Neural crest cell (in vitro differentiated cells): ENCODE measurements at places on chromosomes 1 and 21. TPM values are rescaled to one million over a fixed set of nuclear protein-coding genes. Genes with fewer than 3 reads are reported as not detected.

DNA sequence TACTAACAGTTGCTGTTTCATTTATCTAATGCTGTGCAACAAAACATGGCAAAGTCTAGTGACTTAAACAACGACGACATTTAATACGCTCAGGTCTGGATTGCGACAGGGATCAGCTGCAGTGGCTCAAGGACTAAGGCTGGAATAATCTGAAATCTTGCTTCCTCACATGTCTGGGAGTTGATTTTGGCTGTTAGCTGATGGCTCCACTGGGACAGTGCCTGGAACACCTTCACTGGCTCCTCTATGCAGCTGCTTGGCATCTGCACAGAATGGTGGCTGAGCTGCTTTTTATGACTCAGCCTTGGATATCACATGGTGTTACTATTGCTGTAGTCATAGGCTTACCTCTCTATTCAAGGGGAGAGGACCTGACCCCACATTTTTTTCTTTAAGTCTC, 24.0 kb upstream of the BTG3 start:
- H3K27me3 ChIP-seq = no peaks in the 10 kb centered on the region
- H3K4me3 ChIP-seq = no peak overlapping the region
- no peak for DNase-seq
- no peaks in the 10 kb centered on the region for H3K4me1 ChIP-seq
- no peak overlapping the region for H3K27ac ChIP-seq

GRCh38 chr21:36908260-36908908, 58.1 kb downstream of the HLCS start:
- H3K27ac ChIP-seq = no peak overlapping the region
- H3K4me1 ChIP-seq = no peaks in the 10 kb centered on the region
- no peak for DNase-seq

- DNase-seq = no peak
- H3K27me3 ChIP-seq = peaks cover 8% of the 10 kb centered on the region
- H3K36me3 ChIP-seq = no peaks in the 10 kb centered on the region
- no peak overlapping the region for H3K4me3 ChIP-seq
- H3K27ac ChIP-seq = no peak overlapping the region
Measured at GRCh38 chr1:34213956-34214355, 37.2 kb downstream of the C1orf94 start.

DNA sequence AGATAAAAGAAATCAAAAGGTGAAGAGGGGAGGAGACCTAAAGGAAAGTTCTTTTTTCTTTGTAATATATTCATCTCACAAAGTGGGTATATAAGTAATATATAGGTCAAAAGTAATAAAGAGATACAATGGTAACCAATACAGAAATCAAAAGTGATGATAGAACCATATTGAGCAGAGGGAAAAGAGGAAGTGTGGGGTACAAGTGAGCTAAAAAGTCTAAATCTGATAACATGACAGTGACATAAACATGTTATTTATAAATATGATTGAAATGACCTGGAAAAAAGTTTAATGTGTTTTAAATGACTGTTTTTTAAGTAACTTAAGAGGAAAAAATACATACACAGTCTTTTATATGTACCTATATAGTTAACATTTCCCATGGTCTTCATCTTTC, 70.5 kb downstream of the MRPL39 start:
- H3K27ac ChIP-seq = no peak overlapping the region
- no peaks in the 10 kb centered on the region for H3K27me3 ChIP-seq
- no peaks in the 10 kb centered on the region for H3K4me1 ChIP-seq
- peaks cover 9% of the 10 kb centered on the region for H3K36me3 ChIP-seq
- no peak for DNase-seq

DNA sequence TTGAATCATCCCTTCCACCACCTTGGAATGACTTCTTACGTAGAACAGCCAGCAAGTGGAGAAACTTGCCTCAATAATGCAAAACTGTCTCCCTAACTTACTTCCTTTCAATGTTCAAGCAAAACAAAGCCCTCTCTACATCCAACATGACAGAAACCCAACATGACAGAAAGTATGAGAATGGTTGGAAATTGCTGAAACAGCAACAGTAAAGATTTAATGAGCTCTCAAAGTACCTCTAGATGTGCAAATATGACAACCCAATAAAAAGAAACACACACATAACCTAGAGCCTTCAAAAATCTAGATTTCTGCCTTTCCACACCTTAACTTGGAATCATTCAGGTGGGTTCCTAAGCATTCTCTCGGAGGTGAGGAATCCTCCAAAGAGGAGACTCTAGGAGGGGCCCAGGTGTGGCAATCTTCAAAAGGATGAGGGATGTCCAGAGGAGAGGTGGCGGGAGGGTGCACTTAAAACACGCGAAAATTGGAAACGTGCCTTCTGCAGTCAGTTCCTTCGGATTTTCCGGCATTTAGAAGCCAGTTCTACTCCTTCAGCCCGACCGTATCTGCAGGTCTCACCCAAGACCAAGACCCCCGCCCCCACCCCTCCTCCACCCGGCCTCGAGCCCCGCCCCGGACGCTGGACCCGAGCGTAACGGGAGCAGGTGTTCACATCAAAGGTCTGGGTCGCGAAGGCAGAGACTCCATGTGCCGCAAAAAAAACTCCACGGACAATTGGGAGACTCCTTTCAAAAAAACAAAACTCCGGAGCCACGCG, 996 bp upstream of the MGST3 start:
- H3K36me3 ChIP-seq = no peaks in the 10 kb centered on the region
- no peak overlapping the region for H3K4me3 ChIP-seq
- peaks cover 16% of the 10 kb centered on the region for H3K4me1 ChIP-seq
- no peak overlapping the region for H3K27ac ChIP-seq

DNA sequence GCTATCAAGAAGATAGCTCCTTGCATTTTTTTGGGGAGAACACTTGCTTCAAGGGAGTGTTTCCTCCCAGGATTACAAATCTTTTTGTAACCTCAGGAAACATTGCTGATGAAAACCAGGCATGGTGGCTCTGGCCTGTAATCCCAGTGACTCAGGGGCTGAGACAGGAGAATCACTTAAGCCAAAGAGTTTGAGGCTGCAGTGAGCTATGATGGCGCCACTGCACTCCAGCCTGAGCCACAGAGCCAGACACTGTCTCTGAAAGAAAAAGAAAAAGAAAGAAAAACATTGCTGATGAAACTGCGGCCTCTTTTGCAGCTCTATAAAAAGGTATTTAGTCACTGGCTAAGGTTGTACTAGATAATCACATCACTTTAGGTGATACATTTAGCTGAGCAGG, 7.3 kb downstream of the RNU1-2 start:
- no peaks in the 10 kb centered on the region for H3K27me3 ChIP-seq
- H3K4me3 ChIP-seq = peak overlapping the region; percentile 50
- peaks cover 20% of the 10 kb centered on the region for H3K4me1 ChIP-seq
- H3K27ac ChIP-seq = no peak overlapping the region
- no peak for DNase-seq

- H3K4me1 ChIP-seq = peaks cover 37% of the 10 kb centered on the region
- no peak for DNase-seq
- no peak overlapping the region for H3K4me3 ChIP-seq
- no peaks in the 10 kb centered on the region for H3K36me3 ChIP-seq
- H3K27me3 ChIP-seq = peaks cover 20% of the 10 kb centered on the region
Measured at GRCh38 chr1:1360506-1361169, 2.3 kb upstream of the MXRA8 start.

DNA sequence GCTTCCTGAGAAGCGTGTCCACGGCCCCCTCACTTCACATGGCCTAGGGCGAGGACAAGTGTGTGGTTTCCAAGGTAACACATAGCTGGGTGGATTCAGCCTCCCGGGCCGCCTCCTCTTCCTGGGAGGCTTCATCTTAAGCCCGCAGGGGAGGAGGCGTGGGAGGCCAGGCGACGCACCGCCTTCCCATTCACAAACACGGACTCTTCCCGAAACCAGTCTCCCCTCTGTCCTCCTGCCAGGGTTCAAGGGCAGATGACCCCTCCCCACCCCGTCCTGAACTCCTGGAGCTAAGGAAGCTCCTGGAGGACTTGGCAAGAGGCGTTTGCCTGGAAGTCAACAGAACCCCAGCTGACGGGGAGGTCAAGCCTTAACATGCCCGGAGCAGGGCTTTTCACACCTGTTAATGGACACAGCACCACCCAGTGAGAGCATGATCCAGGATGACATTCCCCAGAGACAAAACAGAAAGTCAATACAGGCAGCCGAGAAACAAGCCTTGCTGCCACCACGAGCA, 56.7 kb downstream of the KCNN3 start:
- H3K4me1 ChIP-seq = peaks cover 41% of the 10 kb centered on the region
- peak; percentile 15 for DNase-seq
- H3K4me3 ChIP-seq = no peak overlapping the region
- H3K36me3 ChIP-seq = no peaks in the 10 kb centered on the region

- H3K4me1 ChIP-seq = no peaks in the 10 kb centered on the region
- no peaks in the 10 kb centered on the region for H3K27me3 ChIP-seq
- H3K4me3 ChIP-seq = no peak overlapping the region
- DNase-seq = no peak
Measured at GRCh38 chr1:20684651-20685050, 23.5 kb upstream of the DDOST start.

DNA sequence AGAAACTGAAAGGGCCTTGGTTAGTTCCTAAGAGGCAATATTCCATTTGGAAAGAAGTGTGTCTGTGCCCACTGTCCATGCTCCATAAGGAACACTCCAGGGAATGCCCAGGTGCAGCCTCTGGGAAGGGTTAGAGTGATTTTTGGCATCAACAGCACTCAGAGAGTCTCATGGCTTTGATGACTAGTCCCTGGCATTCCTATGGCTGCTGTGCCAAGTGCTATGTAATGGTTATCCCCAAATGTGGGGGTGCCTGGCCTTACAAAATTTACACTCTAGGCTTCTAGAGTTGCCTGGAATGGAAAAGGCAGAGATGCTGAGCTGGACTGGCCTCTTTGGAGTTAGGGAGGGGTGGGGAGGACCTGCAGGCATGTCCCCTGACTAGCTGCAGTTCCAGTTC, 75.0 kb upstream of the BCAR3 start:
- no peaks in the 10 kb centered on the region for H3K36me3 ChIP-seq
- no peak overlapping the region for H3K4me3 ChIP-seq
- no peaks in the 10 kb centered on the region for H3K27me3 ChIP-seq
- no peak for DNase-seq
- no peak overlapping the region for H3K27ac ChIP-seq

DNA sequence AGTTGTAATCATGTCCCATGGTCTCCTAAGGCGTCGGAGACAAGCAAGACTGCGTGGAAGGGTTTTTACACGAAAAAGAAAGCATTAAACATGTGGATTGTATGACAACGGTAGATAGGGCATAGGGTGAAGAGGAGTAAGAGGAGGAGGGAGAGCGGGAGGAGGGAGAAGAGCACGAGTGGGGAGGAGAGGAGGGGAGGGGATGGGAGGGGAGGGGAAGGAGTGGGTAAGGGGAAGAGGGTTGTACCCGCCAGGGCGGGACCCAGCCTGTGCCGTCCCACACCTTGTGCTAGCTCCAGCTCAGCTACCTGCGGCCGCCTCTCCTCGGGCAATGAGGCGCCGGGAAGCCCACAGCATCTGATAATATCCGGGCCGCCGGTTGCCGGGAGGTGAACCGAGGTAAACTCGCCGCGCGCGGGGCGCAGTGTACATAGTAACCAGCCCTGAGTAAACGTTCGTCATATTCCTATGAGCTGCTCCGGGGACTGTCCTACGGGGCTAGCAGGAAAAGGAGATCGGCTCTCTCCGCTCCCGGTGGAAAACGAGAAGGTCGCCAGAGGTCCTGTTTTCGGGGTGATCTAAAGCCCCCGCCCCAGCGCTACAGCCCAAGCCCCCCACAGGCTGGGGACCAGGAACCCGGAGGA, 449 bp upstream of the RCAN3 start:
- peaks cover 91% of the 10 kb centered on the region for H3K27me3 ChIP-seq
- DNase-seq = peak; percentile 16
- no peak overlapping the region for H3K27ac ChIP-seq
- no peaks in the 10 kb centered on the region for H3K36me3 ChIP-seq

- H3K36me3 ChIP-seq = peaks cover 2% of the 10 kb centered on the region
- no peak overlapping the region for H3K27ac ChIP-seq
- H3K4me3 ChIP-seq = no peak overlapping the region
- no peak for DNase-seq
Measured at GRCh38 chr1:72481420-72481970, 199.2 kb upstream of the NEGR1 start.

GRCh38 chr1:21773585-21773984, 9.4 kb downstream of the USP48 start:
- no peak overlapping the region for H3K27ac ChIP-seq
- H3K36me3 ChIP-seq = no peaks in the 10 kb centered on the region

- H3K4me1 ChIP-seq = no peaks in the 10 kb centered on the region
- H3K4me3 ChIP-seq = no peak overlapping the region
- DNase-seq = no peak
- H3K27ac ChIP-seq = no peak overlapping the region
- H3K36me3 ChIP-seq = peaks cover 23% of the 10 kb centered on the region
Measured at GRCh38 chr1:241591317-241591716, 48.9 kb downstream of the CHML start.

- peaks cover 41% of the 10 kb centered on the region for H3K27me3 ChIP-seq
- H3K36me3 ChIP-seq = no peaks in the 10 kb centered on the region
- H3K4me1 ChIP-seq = peaks cover 30% of the 10 kb centered on the region
- no peak overlapping the region for H3K27ac ChIP-seq
Measured at GRCh38 chr1:2526824-2527555, 594 bp upstream of the PANK4 start.

- H3K36me3 ChIP-seq = no peaks in the 10 kb centered on the region
- H3K27ac ChIP-seq = no peak overlapping the region
- no peak overlapping the region for H3K4me3 ChIP-seq
- peaks cover 65% of the 10 kb centered on the region for H3K27me3 ChIP-seq
Measured at GRCh38 chr1:17926906-17927305, 171.8 kb downstream of the ACTL8 start.

DNA sequence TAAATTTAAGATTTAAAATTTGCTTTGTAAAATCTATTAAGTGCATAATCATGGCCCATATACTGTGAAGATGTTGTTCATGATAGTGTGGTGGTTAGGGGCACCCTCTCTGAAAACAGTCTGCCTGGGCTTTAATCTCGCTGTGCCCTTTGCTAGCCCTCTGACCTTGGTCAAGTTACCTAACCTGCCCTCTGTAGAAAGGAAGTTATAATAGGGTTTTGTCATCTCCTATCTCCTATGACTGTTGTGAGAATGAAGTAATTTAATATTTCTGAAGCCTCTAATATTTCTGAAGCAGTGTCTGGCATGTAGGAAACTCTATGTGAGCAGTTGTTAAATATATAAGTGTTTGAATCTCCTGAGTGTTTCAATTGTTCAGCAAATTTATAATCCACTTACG, 116.6 kb upstream of the IVNS1ABP start:
- peaks cover 4% of the 10 kb centered on the region for H3K4me1 ChIP-seq
- H3K36me3 ChIP-seq = no peaks in the 10 kb centered on the region
- no peak for DNase-seq
- H3K27me3 ChIP-seq = no peaks in the 10 kb centered on the region

GRCh38 chr21:46323227-46323709, 402 bp downstream of the C21orf58 start:
- no peak for DNase-seq
- peak overlapping the region; percentile 97 for H3K4me3 ChIP-seq
- peak overlapping the region; percentile 99 for H3K27ac ChIP-seq
- H3K27me3 ChIP-seq = no peaks in the 10 kb centered on the region
- H3K4me1 ChIP-seq = peaks cover 40% of the 10 kb centered on the region
- peaks cover 15% of the 10 kb centered on the region for H3K36me3 ChIP-seq

GRCh38 chr1:14228677-14229076, 369.8 kb upstream of the KAZN start:
- H3K4me3 ChIP-seq = no peak overlapping the region
- DNase-seq = no peak
- no peaks in the 10 kb centered on the region for H3K4me1 ChIP-seq
- H3K36me3 ChIP-seq = peaks cover 5% of the 10 kb centered on the region
- H3K27me3 ChIP-seq = no peaks in the 10 kb centered on the region

KRTAP12-2 gene
- total RNA-seq = not detected in 2 replicates
